Dermis blood vessel endothelial cell (primary cell): ENCODE measurements at places on chromosomes 1 and 21. TPM values are rescaled to one million over a fixed set of nuclear protein-coding genes. Genes with fewer than 3 reads are reported as not detected.

Gene WLS
- 43.4 and 50.8 TPM in 2 replicates for total RNA-seq

Gene C1orf87
- total RNA-seq = not detected in 2 replicates

Gene TCP10L
- 0.09 and 0.68 TPM in 2 replicates for total RNA-seq

DNA sequence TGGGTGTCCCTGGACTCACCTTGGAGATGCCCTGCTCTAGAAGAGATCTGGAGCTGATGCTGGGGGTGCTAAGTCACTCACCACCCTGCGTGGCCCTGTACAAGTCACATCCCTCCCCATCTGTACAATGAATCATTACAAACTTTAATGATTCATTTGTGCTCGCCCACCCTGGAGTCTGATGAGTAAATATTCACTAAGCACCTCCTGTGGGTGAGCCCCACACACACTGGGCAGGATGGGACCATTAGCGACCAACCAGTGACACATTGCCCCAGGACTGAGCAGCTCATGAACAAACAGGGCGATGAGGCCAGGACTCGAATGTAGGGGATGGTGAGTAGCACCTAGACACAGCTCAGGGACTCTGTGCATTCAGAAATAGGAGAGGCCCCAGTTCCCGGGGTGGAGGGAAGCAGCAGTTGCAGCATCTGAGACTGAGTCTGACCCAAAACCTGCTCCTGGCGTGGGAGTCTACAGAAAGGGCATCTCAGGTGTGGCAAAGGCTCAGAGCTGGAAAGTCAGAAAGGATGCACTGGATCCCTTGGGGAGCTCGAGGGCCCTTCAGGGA is 18.1 kb upstream of the PDZK1IP1 start:
- peak; percentile 38 for DNase-seq

- peak; percentile 68 for DNase-seq
Measured at GRCh38 chr1:185720633-185721272, 13.4 kb upstream of the HMCN1 start.

GRCh38 chr21:14215971-14216641 is at the start of gene RBM11:
RBM11 (plus strand) TSS chr21:14216157; CDS start chr21:14216187, 30 bp downstream.
- DNase-seq = peak; percentile 11

- DNase-seq = no peak
Measured at GRCh38 chr1:231494439-231495110, 33.9 kb upstream of the TSNAX start.

GRCh38 chr1:173869021-173869359 is 810 bp downstream of the ZBTB37 start:
- no peak for DNase-seq

- DNase-seq = peak; percentile 6
Measured at GRCh38 chr1:174768516-174768915, 231.2 kb upstream of the CACYBP start.

Gene COA7
- 12.6 and 17.2 TPM in 2 replicates for total RNA-seq

Gene SLC30A10
- not detected in 2 replicates for total RNA-seq

Gene HAX1
- total RNA-seq = 69.9 and 99.0 TPM in 2 replicates

GRCh38 chr1:22231995-22232690 is 89.2 kb upstream of the WNT4 start:
- no peak for DNase-seq

DNA sequence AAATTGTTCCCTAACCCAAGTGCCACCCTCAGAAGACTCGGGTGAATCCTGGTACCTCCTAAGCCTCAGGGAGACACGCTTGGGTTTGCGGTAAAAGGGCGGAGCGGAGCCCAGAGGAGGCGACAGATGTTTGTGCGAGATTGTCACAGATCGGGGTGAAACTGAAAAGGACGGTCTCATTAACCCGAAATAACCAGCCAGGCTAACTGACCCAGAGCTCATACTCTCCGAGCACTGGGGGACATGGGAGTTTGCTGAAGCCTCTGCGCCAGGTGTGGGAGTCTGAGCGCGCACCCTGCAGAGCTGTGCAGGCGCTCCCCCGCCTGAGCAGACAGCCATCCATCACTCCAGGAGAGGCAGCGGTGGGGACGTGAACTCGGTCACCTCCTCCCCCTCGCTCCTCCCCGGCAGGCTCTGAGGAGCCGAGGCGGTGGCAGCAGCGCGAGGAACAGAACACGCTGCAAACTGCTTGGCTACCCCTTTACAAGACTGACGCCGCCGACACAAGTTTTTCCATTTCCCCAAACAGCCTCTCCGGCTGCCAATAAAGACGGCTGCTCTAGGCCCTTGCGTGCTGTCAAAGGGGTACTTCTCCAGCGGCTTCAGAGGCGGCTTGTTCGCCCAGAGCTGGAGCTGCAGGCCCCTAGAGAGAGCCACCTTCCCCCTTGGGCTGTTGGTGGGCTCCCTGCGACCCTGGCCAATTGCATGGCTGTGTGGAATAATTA is 43.5 kb downstream of the RRAGC start:
- no peak for DNase-seq

- DNase-seq = no peak
Measured at GRCh38 chr1:248306103-248306502, 2.9 kb upstream of the OR2T12 start.

DNA sequence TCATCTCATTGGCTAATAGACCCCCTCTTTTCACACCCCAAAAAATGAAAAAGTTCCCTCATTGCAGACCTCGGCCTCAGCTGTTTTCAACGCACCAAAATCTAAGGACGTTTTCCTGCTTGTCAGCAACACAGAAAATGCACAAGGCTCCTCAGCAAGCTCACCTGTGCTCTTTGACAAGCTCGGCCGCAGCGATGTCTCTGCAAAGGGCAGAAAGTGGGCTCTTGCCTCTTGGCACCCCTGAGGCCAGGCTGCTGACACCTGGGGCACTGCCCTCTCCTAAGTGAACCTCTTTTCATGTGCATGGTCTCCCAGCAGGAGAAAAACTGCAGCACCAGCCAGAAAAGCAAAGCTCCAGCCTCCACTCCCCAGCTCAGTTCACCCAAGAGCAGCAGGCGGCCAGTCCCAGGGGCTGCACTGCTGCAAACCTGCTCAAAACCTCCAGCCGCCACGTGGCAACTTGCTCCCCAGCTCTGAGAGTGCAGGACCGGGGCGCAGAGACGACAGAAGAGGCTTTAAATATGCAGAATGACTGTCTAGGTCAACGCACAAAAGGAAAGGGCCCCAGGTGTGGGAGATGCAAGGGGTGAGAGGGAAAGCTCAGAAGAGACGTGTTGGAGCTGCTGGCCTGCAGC is 101.7 kb downstream of the PDE9A start:
- no peak for DNase-seq

Gene GNAT2
- total RNA-seq = not detected in 2 replicates

Gene ECM1
- total RNA-seq = 0.19 and 0.34 TPM in 2 replicates

GRCh38 chr1:223825767-223826748 is 19.7 kb downstream of the TP53BP2 start:
- DNase-seq = no peak

DNA sequence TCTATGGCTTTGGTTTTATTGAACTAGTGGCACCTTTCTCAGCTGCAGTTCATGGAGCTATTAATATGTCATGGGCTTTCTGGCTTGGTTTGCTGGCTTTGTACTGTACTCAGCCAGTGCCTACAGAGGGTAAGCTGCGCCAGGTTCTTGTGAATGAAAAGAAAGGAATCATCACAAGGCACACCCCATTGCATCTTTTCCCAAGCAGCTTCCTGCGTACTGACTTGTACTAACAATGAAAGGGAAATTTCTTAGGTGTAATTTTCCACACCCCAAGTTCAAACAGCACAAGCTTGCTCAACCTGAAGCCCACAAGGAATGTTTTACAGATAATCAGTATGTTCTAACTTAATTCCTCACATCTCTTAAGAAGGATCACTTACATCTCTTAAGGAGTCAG is 78.0 kb upstream of the TNFSF18 start:
- no peak for DNase-seq

DNA sequence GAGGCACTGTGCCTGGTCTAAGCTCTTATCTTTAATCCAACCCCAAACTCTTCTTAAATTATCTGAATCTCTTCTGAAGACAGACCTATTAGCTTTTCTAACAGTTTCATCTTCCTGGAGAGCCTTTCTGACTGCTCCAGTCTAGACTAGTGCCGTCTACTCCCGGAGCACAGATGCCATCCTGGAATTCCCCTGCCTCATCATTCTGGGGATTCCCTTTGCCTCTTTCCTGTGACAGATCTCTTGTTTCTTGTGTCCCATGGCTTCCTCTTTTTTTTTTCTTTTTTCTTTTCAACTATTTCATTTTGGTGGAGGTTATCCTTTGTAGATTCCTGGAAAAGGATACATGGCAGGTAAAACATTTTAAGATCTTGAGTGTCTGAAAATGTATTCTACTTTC is 11.7 kb downstream of the SEMA4A start:
- DNase-seq = peak; percentile 36

Gene LCE1B
- total RNA-seq = not detected in 2 replicates

DNA sequence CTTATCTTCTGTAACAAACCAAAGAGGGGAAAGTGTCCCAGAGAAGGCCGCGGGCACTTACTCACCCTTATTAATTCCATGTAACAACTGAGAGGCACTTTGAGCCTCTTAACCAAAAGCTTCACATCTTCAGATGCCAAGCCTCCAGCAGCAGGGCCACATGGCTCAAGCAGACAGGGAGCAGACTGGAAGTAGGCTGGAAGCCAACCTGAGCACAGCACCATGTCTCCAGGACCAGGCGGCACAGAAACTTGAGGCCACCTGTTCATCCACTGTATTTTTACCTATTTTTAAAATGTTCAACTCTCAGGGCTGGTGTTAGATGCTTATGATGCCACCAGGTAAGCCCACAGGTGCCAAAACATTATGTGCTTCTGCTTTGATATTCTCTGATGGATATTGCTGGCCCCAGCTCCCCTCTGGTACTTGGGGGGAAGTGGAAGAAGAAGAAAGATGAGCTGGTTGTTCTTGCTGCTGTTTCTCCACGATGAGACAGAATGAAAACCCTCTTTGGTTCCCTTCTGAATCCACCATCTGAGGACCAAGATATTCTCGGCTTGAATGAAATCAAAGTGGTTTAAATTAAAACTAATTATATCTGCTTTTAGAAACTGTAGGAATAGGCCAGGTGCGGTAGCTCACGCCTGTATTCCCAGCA is 30.6 kb upstream of the SDE2 start:
- no peak for DNase-seq

Gene RXFP4
- 0.19 TPM in 1 of 2 replicates, not detected in the other for total RNA-seq

GRCh38 chr1:17423781-17424245 is 15.7 kb downstream of the RCC2 start:
- DNase-seq = no peak

DNA sequence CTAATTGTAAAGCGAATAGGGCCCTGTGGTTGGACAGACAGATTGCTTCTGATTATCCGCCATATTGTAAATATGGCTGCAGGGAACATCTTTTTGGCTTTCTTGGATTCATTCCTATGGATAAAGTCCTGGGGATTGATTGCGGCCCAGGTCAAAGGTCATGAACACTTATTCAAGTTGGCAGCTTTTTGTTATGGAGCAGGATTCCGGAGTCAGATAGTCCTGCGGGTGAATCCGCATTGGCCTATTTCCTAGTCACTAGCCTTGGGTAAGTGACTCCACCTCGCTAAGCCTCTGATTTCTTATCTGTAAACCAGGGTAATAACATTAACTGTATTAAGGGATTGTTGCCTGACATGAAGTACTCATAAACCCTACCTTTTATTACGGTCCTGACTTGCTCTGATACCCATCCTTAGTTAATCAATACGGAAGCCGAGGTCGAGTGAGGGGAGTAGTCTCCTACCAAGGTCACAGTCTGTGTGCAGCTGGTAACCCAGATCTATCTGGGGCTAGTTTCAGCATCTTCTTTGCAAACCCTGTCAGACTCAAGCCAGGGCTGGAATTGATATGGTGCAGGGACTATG is 31.7 kb downstream of the EDN2 start:
- no peak for DNase-seq

Gene SLC16A1
- 94.8 and 99.7 TPM in 2 replicates for total RNA-seq

DNA sequence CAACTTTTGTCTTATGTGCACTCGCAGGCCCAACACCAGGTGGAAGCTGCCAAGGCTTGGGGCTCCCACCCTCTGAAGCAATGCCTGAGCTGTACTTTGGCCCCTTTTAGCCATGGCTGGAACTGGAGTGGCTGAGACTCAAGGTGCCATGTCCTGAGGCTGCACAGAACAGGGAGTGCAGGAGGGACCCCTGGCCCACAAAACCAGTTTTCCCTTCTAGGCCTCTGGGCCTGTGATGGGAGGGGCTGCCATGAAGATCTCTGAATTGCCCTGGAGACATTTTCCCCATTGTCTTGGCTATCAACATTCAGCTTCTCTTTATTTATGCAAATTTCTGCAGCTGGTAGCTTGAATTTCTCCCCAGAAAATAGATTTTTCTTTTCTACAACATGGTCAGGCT is 57.6 kb downstream of the ROR1 start:
- DNase-seq = no peak

GRCh38 chr21:39173716-39174680 is 9.3 kb downstream of the PSMG1 start:
- DNase-seq = no peak
